GM04503 (cell line): ENCODE measurements at places on chromosomes 6 and 20.

- DNase-seq = no peak
These were observed 6.0 kb downstream of the PCIF1 start for GRCh38 chr20:45940469-45940868.

GRCh38 chr6:128319157-128319556, 201.2 kb downstream of the PTPRK start:
- DNase-seq = no peak

DNA sequence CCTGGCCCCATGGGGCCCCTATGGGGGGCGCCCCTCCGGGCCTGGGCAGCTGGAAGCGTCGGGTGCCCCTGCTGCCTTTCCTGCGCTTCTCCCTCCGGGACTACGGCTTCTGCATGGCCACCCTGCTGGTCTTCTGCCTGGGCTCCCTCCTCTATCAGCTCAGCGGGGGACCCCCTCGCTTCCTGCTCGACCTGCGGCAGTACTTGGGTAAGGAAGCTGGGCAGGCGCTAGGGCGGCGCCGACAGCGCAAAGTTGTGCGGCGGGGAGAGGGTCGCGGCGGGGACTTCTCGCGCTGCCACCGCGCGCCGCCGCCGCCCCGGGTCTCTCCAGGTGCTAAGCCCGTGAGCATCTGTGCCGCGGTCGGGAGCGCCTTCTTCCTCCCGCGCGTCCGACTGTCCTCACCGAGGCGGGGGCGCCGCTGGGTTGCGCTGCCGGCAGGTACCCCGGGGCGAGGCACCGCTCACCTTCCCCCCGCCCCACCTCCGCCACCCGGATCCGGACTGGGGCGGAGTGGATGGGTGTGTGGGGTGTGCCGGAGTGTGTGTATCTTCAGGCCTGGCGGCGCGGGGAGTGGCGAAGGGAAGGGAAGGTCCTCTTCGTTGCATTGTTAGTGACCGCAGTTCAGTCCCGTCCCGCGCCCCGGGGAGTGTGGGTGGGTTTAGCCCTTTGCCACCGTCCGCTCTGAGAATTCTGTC, 788 bp downstream of the UST start:
- no peak for DNase-seq

- DNase-seq = no peak
These were observed 351 bp downstream of the AURKA start for GRCh38 chr20:56391596-56392131.

GRCh38 chr6:18317850-18318249, 53.5 kb upstream of the DEK start:
- no peak for DNase-seq

DNA sequence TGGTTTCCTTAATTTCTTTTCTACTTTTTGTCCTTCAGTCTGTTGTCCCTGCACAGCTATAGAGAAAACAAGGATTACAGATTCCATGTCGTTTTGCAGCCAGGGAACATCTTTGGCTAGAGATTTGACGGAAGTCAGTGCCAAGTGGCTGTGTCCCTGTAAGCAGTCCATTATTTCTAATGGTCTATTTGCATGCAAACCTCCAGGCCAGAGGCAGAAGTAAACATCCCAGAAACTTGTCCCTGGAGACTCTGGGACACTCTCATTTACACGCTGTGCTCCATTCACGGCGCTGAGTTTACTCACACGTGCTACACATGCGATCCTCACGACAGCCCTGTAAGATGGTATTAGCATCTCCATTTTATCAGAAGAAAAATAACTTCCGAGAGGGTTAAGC, 355.5 kb downstream of the PRKN start:
- no peak for DNase-seq

GRCh38 chr6:112640891-112641290, 293.8 kb downstream of the RFPL4B start:
- peak; percentile 49 for DNase-seq

DNA sequence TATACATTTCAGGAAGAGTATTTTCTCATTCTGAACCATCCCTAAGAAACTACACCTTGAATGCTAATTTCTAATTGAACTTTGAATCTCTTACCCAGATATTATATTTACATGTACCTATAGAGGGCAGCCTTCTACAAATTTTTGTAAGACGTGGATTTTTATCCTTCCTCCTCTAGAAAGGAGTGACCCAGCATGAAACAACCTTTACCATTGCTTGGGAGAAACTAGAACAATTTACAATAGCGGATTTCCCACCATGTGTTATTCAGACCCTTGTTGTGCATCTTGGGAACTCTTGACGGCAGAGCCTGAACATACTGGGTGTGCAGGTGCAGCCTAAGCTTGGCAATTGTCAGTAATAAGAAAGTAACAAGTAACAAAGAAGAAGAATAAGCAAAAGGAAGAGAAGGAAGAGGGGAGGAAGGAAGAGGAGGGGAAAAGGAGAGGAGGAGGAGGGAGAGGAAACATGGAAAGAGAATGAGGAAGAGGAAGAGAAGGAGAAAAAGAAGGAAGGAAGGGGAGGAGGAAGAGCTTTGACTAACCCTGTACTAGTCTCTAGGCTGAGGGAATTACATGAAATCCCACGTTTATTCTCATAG, 10.8 kb upstream of the TAAR1 start:
- peak; percentile 2 for DNase-seq

DNA sequence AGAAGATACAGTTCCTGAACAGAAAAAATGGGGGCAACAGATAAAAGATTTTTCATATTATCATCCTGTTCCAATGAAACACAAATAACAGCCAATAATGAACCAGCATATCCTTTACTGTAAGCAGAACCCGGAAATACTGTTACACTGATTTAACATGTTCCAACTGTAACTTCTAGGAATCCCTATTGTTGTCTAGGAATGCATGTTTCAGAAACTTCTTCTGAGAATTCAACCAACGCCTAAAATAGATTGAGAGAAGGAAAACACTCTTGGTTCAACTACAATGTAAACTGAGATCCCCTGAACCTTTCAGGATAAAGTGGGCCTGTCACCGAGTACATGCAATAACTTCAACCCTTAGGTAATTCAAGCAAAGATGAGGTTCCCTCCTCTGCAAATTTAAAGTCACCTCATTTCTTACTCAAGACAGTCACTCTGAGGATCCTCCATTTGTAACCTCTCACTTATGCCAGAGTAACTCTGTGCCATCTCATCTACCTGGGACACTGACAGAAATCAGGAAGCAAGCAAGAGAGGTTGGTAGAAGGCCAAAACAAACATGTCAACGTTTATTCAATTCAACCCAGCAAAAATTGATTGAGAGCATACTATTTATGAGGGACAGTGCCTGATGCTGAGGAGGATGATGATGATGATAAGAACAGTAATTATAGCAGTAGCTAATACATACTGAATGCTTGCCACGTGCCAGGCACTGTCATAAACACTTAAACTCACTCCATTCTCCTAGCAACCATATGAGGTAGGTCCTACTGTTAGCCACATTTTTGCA, 14.1 kb downstream of the UBE3D start:
- no peak for DNase-seq

DNA sequence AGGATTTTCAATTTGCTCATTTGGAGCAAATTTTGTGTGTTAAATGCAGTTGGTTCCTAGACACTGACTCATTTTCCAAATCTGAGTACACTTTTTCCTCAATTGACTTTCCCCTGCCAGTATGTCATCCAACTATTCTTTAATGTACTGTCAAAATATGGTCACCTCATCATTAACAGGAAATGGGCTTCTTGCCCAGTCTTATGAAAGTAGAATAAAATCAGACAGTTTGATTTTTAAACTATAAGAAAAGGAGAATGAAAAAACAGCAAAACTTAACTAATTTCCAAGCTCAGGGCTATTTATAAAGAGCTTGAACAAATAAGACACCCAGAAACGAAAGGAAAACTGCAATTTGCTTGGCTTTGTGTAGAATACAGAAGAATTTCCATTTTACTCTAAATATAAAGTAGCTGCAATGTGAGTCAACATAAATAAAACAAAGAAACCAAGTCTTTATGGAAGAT, 43.7 kb upstream of the RAB23 start:
- DNase-seq = no peak

- DNase-seq = no peak
These were observed 1205.5 kb upstream of the CITED2 start for GRCh38 chr6:140579918-140580317.

DNA sequence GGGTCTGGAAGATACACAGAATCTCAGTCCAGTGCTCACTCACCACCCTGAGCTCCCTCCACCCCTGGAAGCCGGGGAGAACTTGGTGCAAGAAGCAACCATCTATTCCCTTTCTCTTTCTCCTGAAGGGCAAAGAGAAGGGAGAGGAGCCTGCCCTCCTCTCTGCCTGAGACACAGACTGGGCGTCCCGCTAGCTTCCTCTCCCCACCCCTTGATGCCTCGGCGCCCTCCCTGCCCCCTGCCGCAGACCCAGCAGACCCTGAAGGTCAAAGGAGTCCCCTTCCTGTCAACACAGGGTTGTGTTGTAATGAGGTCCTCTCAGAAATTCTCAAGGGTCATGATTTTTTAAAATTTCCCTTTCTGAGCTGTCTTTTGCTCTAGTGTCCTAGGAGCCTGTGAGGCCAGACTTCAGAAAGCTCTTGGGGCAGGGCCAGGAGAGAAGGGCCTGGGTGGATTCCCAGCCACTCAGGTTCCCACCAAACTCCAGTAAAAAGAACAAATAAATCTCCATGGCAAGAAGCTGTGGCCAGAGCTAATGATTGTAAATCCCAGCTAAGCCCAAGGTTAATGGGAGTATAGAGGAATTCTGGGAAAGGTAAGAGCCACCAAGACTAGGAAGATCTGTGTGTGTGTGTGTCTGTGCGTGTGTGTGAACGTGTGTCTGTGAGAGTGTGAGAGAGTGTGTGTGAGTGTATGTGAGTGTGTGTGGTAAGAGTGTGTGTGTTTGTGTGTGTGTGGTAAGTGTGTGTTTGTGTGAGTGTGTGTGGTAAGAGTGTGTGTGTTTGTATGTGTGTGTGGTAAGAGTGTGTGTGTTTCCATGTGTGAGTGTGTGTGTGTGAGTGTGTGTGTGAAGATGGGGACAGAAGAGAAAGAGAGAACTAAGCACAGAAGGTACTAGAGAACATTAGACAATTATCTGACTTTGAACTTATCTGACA, 1.1 kb upstream of the JPH2 start:
- peak; percentile 63 for DNase-seq

DNA sequence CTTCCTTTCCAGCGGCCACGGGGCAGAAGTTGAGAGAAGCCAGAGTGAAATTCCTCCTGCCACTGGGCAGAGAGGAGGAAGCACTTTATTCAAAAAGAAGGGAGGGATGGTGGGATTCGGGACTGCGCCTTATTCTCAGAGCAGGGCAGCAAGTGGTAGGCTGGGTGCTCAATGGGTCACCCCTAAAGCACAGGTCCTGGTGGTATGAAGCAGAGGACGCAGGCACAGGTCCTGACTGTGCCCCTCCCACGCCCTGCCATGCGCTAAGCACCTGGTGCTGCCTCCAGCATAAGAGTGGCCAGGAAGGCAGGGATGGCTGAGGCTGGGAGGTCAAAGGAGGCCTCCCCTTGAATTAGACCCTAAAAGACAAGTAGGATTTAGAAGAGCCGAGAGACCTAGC, 4.9 kb upstream of the GRM4 start:
- DNase-seq = no peak

GRCh38 chr20:46709459-46710152, at the start of gene SLC2A10:
Gene SLC2A10, plus strand, starts transcription at chr20:46709649. Its CDS starts 88 bp downstream, at chr20:46709737.
- DNase-seq = no peak

GRCh38 chr6:166504100-166504499, 82.4 kb downstream of the RAMACL start:
- DNase-seq = no peak

DNA sequence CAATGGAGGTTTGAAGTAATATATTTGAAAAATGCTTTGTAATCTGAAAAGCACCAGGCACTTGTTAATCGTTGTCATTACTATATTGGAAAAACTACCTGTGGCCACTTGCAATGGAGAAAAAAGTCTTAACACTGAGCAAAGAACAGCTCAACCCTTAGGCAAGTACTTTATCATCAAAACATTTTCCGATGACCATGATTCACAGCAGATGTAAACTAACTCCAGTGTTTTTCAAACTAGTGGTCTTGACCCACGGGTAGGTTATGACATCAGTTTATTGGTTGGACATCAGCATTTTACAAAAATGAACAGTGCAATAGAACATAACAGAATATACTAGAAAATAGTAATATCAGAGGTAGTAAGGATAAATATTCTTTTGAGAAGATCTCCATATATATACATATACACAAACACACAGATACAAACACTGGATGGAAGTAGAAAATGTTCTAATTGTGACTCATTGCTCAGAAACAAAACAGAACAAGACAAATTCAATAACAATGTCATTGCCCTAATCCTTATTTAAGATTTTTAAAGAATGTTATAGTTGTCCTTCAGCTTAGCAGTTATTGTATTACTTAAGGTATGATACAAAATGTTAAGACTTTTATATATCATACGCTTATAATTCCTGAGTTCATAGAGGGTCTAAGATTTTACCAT, 123.0 kb downstream of the PLCB1 start:
- no peak for DNase-seq

GRCh38 chr6:111282515-111282914, 195.2 kb downstream of the SLC16A10 start:
- DNase-seq = no peak

DNA sequence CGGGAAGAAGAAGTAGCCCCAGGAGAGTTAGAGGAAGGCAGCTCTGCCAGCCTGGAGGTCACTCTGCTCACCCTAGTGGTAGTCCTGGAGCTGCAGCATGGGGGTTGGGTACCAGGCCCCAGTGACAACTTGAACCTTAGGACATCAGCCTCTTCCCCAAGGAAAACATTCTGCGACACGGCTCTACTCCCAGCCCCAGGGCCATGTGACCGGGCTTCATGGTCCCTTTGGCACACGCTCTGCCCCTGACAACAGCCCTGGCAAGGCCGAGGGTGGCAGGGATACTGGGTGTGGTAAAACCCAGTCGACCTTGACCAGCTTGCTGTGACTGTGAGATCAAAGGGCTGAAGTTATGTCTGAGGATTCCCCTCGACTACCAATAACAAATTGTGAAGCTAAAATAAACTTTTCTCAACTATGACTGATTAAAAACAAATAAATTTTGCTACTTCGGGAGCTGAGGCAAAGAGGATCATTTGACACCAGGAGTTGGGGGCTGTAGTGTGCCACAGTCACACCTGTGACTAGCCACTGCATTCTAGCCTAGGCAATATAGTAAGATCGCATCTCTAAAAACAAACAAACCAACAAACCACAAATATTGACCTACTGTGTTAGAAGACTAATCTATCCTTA, 24.4 kb upstream of the ARID1B start:
- DNase-seq = no peak

DNA sequence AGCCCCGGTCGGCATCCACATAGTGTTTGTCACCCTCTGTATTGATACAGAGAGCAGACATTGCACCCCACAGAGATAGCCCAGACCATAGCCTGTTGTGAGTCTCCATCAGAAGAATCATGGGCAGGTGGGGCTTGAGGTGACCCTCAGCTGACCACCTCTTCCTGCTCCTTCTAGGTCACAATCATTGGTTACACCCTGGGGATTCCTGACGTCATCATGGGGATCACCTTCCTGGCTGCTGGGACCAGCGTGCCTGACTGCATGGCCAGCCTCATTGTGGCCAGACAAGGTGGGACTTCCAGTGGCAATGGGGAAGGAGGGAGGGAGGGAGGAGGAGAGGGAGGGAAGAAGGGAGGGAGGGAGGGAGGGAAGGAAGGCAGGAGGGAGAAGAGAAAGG, 61.4 kb upstream of the RIN2 start:
- DNase-seq = no peak

- no peak for DNase-seq
These were observed 268.5 kb upstream of the EXOC2 start for GRCh38 chr6:961407-961960.
